ENCODE measurements at places on chromosomes 16 and 17. TPM values are rescaled to one million over a fixed set of nuclear protein-coding genes. Genes with fewer than 3 reads are reported as not detected.

- DNase-seq: no peak
These were observed 41.0 kb downstream of the C16orf95 start for GRCh38 chr16:87276091-87276701.

GRCh38 chr17:39064374-39064773 is 87.1 kb downstream of the PLXDC1 start:
- DNase-seq: no peak

DNA sequence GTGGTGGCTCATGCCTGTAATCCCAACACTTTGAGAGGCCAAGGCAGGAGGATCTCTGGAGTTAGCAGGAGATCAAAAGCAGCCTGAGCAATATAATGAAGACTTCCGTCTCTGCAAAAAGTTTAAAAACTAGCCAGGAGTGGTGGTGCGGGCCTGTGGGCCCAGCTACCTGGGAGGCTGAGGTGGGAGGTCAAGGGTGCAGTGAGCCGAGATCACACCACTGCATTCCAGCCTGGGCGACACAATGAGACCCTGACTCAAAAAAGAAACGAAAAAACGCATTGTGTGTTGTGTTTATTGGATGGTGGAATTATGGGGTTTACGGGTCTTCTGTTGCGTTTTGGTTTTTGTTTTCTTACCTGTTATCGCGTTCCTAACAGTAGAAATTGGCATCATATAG is 863 bp upstream of the DDX19A start:
- DNase-seq: no peak

GRCh38 chr16:46737621-46738214 is 10.4 kb downstream of the MYLK3 start:
- no peak for DNase-seq

- DNase-seq: no peak
These were observed 23.5 kb downstream of the TMC6 start for GRCh38 chr17:78105101-78105500.

Gene PDILT
- total RNA-seq: not detected

Gene SSTR5
- total RNA-seq: not detected

DNA sequence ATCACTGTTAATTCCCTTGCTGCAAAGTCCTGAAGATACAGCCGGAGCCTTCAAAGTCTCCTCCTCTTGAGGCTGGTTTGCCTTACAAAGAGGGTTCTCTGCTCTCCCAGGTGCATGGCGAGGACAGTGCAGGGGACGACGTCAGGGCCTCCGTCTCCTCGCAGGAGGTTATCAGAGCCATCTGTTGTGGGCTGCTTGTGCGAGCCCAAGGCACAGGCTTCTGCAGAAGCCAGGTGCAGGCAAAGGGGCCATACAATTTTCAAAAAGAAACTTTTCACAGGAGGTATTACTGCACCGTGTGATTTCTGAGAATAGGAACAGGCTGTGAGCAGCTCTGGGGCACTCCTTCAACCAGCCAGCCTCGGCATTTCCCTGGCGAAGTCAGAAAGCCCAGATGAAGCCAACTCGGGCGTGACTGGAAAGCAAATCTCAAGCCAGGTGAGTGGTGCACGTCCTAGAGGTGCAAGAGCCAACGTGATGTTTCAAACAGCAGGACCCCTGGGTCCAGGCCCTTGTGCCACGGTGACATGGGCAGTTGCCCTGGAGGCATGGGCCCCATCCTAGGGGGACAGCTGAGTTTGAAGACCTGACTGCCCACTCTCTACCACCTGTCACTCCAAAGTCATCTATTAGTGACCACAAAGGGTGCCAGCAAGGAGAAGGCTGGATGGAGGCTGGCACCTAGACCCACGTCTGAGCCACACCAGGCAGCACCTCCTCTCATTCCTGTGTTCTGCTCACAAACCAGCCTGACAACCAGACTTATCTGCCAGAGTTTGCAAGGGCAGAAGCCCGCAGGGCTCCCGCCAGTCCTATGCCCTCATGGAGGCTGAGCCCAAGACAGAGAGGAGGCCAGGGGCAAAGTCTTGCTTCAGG is 68.6 kb downstream of the SMPD3 start:
- no peak for DNase-seq

Gene ELP5
- total RNA-seq: 71.0 TPM

DNA sequence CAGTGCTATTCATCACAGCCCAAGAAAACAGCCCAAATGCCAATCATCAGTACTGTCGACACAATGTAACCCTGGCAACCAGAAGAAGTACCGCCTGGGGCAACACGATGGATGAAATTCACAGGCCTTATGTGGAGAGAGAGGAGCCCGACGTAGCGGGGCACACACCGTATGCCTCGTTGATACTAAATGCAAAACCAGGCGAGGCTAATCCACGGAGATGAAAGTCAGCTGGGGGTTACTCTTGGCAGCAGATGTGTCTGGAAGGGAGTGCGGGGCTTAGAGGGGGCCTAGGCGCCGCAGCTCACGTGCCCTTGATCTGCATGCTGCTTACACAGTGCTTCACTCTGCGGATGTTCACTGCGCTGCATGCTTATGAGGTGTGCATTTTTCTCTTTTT is 29.8 kb downstream of the ITGAE start:
- DNase-seq: no peak

DNA sequence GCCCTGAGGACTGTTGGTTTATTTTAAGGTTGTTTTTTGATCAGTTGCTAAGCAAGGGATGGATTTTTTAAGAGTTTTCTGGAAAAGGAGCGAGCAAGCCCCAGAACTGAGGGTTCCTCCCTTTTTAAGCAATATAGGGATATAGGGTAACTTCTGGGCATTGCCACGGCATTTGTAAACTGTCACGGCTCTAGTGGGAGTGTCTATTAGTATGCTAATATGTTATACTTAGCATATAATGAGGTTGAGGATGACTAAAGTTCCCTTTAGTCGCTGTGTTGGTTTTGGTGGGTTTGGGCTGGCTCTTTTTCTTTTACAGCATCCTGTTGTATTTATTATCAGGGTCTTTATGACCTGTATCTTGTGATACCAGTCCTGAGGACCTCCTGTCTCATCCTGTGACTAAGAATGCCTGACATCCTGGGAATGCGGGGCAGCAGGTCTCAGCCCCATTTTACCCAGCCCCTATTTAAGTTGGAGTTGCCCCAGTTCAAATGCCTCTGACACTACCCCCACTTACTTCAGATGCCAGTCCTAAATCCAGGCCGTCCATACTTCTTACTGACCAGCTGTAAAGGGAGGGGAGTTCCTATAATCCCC is 59.4 kb downstream of the MFSD11 start:
- DNase-seq: no peak

GRCh38 chr16:67235816-67236562 is 9.1 kb downstream of the TMEM208 start:
- DNase-seq: no peak

Gene PMFBP1
- 1.8 TPM for total RNA-seq

Gene DNAAF8
- 0.36 TPM for total RNA-seq

Gene ANKRD13B
- total RNA-seq: 14.0 TPM

GRCh38 chr17:27573971-27574525 is 56.9 kb upstream of the LGALS9 start:
- DNase-seq: no peak

GRCh38 chr16:86431540-86431939 is 78.8 kb upstream of the FOXF1 start:
- DNase-seq: no peak

DNA sequence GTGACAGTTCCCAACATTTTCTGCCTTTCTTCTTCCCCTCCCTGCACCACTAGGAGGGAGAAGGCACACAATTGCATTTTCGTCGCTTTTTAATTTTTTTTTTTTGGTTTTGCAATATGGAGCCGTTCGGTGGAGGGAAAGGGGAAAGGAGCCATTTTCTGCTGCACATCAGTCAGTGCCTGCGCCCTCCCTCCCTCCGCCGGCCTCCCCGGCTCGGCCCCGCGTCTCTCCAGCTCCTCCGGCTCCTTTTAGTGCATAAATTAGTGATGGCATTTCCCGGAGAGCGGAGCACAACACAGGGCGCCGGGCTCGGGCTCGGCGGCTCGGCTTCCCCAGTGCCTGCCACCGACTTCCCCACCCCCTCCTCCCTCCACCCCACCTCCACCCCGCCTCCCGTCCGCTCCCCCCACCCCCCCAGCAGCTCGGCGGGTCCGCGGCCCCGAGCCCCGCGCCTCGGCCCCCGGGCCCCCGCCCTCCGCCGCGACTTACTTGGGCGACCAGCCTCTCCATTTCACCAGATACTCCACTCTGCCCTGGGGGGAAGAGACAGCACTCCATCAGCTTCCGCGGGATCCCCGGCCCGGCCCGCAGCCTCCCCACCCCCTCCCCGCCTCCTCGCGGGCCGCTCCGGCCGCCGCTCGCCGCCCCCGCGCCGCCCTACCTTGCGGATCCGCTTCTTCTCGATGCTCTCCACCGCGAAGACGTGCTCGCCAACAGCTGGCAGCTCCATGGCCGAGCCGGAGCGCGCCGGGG is 542 bp downstream of the CBX4 start:
- no peak for DNase-seq

DNA sequence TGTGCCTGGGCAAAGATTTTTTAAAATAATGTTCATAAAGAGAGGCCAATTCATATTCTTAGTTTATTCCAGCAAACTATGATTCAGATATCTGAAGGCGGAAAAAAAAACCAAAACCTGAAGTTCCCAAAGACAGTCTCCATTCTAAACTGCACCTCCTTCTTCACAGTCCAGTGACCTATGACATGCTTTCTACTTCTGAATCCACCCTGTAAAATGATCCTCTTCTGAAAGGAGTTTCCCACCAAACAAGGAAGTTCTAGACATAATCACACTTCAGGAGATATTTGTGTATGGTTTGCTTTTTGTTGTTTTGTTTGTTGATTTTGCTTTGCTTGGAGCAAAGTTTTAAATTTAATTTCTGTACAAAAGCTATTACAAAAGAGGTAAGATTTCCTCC is 12.9 kb upstream of the CHST4 start:
- no peak for DNase-seq

GRCh38 chr16:88968589-88969280 is 8.3 kb downstream of the CBFA2T3 start:
- DNase-seq: no peak

GRCh38 chr16:1283296-1283695 is 26.1 kb upstream of the UBE2I start:
- no peak for DNase-seq

DNA sequence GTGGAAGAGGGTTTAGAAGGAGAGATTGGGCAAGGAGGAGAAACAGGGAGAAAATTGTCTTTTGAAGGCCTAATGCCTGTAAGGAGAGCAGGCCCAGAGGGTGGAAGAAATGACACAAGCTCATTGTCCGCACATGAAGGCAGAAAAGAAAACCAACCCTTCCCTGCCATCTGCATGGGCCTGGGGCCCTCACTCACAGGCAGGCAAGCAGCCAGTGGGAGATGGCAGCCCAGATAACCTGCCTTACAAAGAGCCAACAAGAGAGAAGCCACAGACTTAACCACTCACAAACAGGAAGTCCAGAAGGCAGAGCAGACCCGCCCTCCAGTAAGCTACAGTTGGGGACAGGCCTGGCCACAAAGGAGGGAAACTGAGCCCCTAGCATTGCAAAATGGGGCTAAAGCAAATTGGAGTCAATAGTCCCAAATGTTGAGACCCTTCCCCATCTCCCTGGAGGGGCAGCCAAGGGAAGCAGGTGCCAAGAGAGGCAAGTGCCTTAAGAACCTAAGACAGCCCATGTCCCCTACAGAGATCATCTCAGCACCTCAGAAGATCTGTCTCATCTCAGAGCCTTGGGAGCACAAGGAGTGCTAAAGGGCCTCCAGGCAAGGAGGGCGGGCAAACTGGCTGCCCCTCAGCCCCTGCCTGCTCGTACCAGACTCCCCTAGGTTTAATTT is 7.3 kb upstream of the TSPOAP1 start:
- DNase-seq: peak; percentile 76

DNA sequence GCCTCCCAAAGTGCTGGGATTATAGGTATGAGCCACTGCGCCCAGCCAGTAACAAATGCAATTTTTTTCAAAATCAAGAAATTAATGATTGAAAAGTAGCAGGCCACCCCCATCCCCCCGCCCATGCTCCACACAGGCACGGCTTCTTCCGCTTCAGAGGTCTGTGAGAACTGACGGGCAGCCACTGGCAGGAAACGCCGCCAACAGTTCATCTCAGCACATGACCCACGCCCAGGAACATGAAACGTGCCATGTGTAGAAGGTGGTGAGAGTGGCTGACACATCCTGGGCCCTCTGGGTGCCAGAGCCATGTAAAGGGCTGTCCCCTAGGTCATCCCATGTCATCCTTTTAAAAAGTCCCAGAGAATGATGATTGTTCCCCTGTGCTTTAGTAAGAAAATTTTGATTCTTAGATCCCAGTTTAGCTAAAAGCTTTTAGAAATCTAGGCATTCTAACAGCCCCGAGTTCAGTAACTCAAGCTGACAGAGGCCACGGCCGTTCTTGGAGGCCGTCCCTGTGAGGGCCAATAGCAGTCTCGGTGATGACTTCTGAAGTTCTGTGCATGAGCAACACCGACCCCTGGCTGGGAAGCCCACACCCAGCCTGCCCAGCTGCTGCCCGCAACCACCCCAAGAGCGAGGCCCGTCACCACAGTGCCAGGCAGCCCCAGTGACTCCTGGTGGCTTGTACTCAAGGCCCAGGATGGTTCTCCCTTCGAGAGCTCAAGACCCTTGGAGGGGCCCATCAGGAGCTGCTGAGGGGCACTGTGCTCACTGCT is 52.1 kb downstream of the KLHDC4 start:
- DNase-seq: no peak

Gene PSMC3IP
- total RNA-seq: 18.0 TPM

Gene SPNS2
- 0.56 TPM for total RNA-seq

DNA sequence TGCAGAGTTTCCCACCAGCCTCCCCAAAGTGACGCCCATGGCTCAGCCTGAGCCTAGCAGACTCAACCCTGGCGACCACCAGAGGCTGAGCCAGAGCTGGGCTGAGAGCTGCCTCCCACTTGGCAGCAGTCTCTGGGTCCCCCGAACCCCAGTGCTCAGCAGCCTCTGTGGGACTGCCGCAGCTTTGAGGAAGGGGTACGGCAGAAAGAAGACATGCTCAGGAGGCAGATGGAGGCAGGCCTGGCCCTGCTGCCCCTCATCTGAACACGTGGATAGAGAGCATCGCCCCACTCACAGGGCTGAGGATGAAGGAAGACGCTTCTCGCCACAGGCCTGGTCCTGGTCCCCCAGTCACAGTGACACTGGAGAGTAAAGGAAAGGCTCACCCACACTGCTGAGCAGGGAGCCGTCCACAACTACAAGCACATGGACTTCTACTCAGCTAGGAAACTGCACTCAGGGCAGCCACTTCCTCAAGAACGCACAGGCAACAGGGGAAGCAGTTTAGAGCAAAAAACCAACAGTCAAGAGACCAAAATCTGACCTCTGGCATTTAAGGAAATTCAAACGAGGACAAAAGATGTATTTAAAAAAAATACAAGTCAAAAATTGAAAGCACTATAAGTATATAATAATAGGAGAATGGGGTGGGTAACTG is 45.2 kb upstream of the GSG1L start:
- no peak for DNase-seq

Gene CCL4L2
- 11.1 TPM for total RNA-seq

- no peak for DNase-seq
These were observed 21.9 kb upstream of the DLX4 start for GRCh38 chr17:49946964-49947584.

- no peak for DNase-seq
These were observed 5.3 kb downstream of the ZNF469 start for GRCh38 chr16:88387941-88388627.

GRCh38 chr17:35726953-35727460 is 4.4 kb upstream of the RASL10B start:
- no peak for DNase-seq
